Stimulated activated CD4-positive, alpha-beta T cell treated with anti-CD3 and anti-CD28 coated beads, Interleukin-1b, Interleukin-23, amount 100 ng/mL, for 1 hour (primary cell): ENCODE measurements at places on chromosomes 7 and 10.

DNA sequence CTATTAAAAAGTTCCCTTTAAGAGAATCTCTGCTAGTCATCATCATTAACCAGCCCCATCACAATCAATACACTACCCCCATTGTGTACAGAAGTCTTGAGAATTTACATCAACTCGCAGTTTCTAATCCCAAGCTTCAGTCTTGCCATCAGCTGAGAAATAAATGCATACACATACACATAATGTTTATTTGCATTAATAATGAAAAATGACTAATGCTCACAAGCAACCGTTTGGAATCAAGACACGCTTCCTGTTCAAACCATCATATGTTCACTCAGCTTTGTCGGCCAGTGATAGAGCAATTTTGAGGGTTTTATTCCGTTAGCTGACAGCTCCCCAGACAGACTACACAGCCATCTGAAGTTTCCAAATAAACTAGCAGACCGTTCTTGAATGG is 287.1 kb downstream of the SFMBT2 start:
- DNase-seq = no peak

DNA sequence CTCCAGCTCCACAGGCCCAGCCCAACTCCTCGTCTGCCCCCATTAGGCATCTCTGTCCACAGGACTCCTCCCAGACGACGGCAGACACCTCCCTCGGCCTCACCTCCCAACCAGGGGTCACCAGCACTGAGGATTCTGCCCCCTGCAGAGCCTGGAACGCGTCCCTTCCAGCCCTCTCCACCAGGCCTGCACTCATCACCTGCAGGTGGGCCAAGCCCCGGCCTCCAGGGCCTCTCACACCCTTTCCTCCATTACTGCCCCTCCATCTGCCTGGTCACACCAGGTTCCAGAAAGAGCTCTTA is 42.7 kb upstream of the PDGFA start:
- DNase-seq = no peak

DNA sequence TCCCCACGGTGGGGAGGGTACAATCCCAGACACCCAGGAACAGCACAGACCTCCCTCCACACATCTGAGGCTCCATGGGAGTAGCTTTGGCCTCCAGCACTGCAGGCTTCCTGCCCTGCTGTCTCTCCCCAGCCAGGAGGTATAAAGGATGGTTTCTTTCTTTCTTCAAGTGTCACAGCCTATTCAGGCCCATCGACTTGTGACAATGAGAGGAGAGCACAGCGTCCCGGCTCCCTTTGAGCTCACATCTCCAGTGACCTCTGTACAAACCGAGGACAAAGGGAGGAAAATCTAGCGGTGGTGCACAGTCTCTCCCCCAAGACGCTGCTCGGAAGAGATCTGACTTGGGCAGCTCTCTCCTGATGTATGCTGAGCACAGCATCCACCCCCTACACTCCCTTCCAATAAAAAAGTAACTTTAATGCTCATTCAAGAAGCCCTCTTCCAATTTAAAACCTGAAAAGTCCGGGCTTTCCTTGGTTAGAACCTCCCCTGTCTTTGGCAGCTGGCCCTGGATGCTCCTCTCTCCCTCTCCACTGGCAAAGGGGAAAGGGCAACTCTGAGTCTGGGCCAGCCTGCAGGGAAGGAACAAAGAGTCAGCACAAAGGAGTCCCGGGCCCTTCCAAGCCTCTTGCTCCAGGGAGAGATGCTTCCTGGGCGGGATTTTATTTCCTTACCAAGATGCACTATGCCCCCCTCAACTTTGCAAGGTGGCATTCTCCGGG is 18.0 kb downstream of the CHST15 start:
- DNase-seq = no peak

- no peak for DNase-seq
Observed at GRCh38 chr7:78616539-78616938, 818.0 kb downstream of the PHTF2 start.

GRCh38 chr7:154484943-154485342 is 432.7 kb downstream of the DPP6 start:
- no peak for DNase-seq

DNA sequence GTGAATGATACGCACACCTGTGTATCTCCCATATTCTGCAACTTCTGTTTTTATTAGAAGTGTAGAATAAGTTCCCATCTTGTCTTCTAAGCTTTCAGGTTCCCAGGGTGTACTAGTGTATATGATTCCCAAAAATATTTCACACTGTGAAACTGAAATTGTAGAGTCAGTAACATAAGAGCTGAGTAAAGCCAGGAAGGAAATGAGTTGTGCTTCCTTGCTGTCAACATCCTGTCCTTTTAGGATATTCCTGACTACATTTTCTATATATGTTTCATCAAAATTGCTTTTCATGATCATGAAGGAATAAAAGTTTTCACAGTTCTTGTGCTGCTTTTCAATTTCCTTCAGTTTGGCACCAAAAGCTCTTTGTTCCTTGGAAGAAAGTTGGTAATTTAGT is 15.2 kb downstream of the SAMD9L start:
- no peak for DNase-seq

DNA sequence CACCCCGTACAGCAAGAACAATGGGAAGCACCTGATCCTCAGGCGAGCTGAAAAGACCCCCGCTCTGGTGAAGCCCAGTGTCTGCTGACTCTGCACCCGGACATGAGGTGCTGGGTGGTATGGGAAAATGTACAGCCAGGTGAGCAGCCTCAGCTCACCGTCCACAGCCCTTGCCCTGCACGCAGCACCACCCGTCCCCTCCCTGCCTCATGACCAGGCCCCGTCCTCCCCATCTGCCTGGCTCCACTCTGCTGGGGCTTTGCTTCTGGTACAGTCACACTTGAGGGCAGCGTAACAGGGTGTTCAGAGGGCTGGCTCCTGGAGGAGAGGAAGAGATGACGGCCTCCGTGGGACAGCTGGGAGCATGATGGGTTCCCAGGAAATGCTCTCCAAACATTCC is 49.1 kb downstream of the NCAPG2 start:
- DNase-seq = no peak

- no peak for DNase-seq
Observed at GRCh38 chr10:11529276-11529903, 82.1 kb downstream of the USP6NL start.

DNA sequence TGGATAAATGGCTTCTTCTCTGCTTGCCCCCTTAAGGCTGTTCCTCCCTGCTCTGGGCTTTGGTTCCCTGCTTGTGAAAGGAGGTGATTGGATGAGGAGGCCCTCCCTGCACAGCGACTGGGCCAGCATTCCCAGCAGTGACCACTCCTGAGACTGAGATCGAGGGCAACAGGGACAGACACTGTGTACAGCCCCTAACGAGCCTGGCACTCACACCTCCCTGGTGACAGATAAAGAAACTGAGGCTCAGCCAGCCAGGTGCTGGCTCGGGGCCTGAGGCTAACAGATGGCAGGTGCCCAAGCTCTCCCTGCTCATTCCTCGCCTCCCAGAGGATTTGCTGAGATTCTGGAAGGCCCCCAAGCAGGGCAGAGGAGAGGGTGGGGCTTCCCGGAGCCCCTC is 12.0 kb upstream of the AQP1 start:
- DNase-seq = no peak

DNA sequence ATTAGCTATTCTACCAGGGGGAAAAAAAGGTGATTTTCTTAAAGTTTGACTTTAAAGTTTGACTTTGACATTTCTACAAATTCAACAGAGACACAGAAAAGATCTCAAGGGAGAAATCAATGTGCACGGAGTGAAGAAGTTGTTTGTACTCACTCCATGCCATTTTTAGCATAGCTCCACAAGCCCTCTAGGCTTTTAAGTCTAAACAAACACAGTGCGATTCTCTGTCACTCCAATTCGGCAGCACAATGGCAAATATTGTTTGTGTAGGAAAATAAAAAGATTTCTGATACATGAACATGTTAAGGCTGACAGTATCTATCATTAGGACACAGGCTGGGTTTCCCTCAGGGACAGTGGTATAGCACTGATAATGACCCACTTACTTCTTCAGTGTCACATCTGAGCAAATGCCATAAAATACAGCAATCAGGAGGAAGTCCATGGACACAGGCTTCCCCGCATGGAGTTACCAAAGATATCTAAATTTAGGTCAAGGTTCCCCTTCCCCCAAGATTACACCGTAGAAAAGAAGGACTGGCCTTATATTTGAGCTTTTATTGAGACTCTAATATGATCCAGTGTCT is 28.0 kb downstream of the GSAP start:
- no peak for DNase-seq
